ENCODE measurements at places on chromosomes 11 and 22. TPM values are rescaled to one million over a fixed set of nuclear protein-coding genes. Genes with fewer than 3 reads are reported as not detected.

DNA sequence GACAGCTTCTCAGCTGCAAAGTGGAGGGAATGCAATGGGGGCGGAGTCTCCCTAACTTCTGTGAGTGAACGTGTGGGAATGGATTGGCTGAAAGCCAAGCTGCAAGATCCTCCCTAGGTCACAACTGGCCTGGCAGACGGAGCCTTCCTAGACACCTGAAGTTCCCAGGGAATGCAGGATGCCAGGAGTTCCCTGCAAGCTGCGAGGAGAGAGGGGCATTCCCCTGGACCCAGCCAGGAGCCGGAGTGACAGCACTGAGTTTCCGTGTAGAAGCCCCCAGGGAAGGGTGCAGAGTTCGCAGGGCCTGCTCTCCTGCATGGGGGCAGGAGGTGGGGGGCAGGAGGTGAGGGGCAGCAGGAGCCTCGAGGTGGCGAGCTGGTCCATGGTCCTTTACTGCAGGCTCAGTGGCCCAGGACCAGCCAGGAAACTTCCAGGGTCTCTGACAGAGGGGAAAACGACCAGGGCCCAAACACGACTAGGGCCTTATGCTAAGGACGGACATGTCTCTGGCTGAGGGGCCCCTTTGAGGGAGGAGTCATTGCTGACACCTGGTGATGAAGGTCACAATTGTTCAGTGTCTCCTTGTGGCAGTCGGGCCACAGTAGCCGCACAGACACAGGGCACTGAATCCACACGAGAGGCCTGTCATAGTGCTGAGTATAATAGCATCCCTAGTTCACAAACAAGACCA is 141.4 kb downstream of the FBXO7 start:
- DNase-seq = no peak

Gene FOSL1
- total RNA-seq = not detected

Gene ADM2
- total RNA-seq = not detected

GRCh38 chr11:130515829-130516553 is 67.5 kb downstream of the ADAMTS15 start:
- DNase-seq = no peak

Data from occipital lobe (tissue), 3 donors.